Vagina (tissue), 2 donors: ENCODE measurements at places on chromosomes 4 and X. TPM values are rescaled to one million over a fixed set of nuclear protein-coding genes. Genes with fewer than 3 reads are reported as not detected.

DNA sequence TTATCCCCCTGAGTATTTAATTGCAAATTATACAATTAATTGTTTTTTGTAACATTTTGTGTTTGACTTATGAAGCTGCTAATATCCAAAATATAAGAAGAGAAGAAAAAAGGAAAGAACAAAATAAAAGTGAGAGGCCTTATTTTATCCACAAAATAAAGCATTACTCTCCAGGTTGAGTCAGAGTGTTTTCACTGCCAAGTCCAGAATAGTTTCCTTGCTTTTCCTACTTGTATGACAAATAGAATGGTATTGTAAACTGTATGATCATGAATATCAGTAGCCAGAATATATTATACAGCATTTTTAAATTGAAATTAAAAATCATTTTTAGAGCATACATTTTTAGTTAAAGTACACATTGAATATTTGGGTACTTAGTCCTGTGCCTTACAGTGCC, 237.8 kb downstream of the NDST4 start:
- no peaks in the 10 kb centered on the region for H3K36me3 ChIP-seq

- no peak for DNase-seq
- H3K27ac ChIP-seq, result no peak overlapping the region
- H3K36me3 ChIP-seq, result no peaks in the 10 kb centered on the region
- no peak overlapping the region for H3K4me3 ChIP-seq
- H3K4me1 ChIP-seq, result no peaks in the 10 kb centered on the region
- no peaks in the 10 kb centered on the region for H3K27me3 ChIP-seq
Measured at GRCh38 chr4:168097161-168097560, 4.8 kb downstream of the ANXA10 start.

DNA sequence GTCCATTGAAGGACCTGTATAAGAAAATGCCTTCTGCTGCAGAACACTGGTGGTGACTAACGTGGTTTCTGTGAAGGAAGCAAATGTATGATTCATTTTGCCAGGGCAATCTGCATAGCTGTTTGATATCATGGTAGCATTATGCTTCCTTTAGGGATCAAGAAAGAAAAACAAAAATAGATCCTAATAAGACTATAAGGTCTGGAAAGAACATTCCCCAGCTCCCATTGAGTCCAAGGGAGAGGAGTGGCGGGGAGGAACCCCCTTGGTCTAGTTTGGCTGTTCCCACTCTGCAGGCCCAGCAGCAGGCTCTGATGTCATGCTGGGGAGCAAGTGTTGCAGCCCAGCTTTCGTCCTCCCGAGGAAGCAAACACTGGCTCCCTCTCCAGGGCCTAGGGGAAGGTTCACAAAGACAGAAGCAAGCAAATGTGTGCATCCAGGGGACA, 154.5 kb upstream of the GALNT7 start:
- H3K36me3 ChIP-seq, result no peaks in the 10 kb centered on the region
- no peak overlapping the region for H3K4me3 ChIP-seq
- no peaks in the 10 kb centered on the region for H3K27me3 ChIP-seq
- H3K4me1 ChIP-seq, result no peaks in the 10 kb centered on the region
- no peak for DNase-seq
- H3K27ac ChIP-seq, result no peak overlapping the region

DNA sequence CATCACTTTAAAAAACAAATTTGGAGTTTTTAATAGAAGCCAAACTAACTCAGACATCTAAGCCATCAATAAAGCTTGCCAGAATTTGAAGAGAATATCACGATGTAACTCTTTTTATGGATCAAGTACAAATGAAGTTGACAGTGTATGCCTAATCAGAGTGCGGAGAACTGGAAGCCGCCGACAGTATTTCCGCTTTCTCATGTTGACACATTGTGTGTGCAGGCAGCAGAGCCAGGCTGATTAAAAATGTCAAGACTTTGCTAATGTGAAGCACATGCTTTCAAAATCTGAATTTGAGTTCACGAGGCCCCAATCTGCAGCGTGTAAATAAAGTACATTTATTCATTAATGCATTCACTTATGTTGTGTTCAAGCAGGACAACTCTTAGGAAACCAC, 161.2 kb downstream of the TENM3 start:
- no peak overlapping the region for H3K27ac ChIP-seq
- no peak for DNase-seq
- H3K36me3 ChIP-seq, result no peaks in the 10 kb centered on the region
- no peaks in the 10 kb centered on the region for H3K4me1 ChIP-seq
- no peak overlapping the region for H3K4me3 ChIP-seq

DNA sequence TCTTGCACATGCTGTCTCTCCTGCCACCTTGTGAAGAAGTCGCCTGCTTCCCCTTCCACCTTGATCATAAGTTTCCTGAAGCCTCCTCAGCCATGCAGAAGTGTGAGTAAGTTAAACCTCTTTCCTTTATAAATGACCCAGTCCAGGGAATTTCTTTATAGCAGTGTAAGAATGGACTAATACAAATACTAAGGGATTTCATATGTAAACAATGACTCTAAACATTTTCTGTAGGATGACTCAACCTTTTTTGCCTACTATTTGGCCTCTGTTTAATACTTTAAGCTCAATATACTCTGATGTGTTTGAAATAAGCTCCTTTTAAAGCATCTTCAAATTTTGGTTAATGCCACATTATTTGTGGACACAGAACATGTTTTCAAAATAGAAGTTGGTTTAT, 813.5 kb upstream of the SLIT2 start:
- no peak overlapping the region for H3K27ac ChIP-seq
- no peak for DNase-seq
- no peaks in the 10 kb centered on the region for H3K4me1 ChIP-seq
- no peak overlapping the region for H3K4me3 ChIP-seq
- no peaks in the 10 kb centered on the region for H3K36me3 ChIP-seq

- DNase-seq, result no peak
- H3K27ac ChIP-seq, result no peak overlapping the region
- H3K27me3 ChIP-seq, result no peaks in the 10 kb centered on the region
- no peaks in the 10 kb centered on the region for H3K4me1 ChIP-seq
Measured at GRCh38 chr4:109872065-109872464, 24.2 kb downstream of the LRIT3 start.

DNA sequence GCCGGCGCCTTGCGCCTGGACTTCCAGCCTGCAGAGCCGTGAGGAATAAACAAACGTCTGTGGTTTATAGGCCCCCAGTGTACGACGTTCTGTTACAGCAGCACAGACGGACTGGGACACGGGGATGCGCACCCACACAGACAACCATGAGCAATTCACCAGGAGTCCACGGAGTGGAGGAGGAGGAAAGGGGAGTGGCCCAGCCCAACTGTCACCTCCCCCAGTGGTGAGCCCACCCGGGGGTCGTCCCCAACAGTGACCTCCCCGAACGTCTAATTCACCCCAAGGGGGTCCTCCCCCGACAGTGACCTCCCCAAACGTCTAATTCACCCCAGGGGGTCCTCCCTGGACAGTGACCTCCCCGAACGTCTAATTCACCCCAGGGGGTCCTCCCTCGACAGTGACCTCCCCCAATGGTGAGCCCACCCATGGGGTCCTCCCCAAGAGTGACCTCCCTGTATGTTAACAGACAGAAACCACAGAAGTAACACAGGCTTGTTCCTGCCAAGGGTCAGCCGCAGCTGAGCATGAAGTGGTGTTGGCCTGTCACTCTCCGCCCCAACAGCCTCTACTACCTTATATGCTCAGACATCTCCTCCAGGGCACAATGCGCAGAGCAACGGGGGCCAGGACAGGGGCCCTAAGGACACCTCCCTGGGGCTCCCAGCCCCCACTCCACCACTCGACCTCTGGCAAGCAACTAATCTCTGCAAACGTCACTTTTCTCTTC, 6.2 kb downstream of the GAK start:
- H3K4me1 ChIP-seq, result peaks cover 55% of the 10 kb centered on the region
- H3K36me3 ChIP-seq, result no peaks in the 10 kb centered on the region
- H3K27me3 ChIP-seq, result no peaks in the 10 kb centered on the region
- no peak overlapping the region for H3K27ac ChIP-seq
- DNase-seq, result no peak
- no peak overlapping the region for H3K4me3 ChIP-seq

PLP1 gene
- 8.8 TPM for total RNA-seq

EVC gene
- total RNA-seq, result 19.4 TPM

EMCN gene
- 20.1 TPM for total RNA-seq

TNIP3 gene
- not detected for total RNA-seq
